Breast epithelium (tissue), 4 donors: ENCODE measurements at places on chromosomes 3 and 15. TPM values are rescaled to one million over a fixed set of nuclear protein-coding genes. Genes with fewer than 3 reads are reported as not detected.

CA12 gene
- 61.9 TPM for total RNA-seq

NPAP1 gene
- total RNA-seq = not detected

GRCh38 chr15:64275934-64276333 is 80.0 kb downstream of the CSNK1G1 start:
- DNase-seq = no peak

DNA sequence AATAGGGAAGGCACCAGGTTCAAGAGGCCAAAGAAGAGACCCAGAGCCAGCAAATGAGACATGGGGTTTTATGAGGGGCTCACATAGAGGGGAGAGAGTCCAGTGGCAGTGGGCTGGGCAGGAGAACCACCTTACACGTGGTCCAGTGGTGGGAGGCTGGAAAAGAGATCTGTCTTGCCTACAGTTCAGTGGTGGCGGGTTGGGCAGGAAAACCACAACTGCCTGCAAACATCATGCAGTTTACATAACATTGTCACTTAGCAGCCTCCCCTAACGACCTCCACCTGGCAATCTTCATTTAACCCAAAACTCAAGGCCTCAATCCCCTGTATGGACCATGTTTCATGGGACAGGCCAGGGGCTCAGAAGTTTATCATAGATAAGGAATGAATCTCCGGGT is 29.1 kb downstream of the CRYGS start:
- DNase-seq = no peak

TERC gene
- total RNA-seq = 179 TPM

- no peak for DNase-seq
These were observed 38.1 kb upstream of the SPPL2A start for GRCh38 chr15:50803479-50804180.

DNA sequence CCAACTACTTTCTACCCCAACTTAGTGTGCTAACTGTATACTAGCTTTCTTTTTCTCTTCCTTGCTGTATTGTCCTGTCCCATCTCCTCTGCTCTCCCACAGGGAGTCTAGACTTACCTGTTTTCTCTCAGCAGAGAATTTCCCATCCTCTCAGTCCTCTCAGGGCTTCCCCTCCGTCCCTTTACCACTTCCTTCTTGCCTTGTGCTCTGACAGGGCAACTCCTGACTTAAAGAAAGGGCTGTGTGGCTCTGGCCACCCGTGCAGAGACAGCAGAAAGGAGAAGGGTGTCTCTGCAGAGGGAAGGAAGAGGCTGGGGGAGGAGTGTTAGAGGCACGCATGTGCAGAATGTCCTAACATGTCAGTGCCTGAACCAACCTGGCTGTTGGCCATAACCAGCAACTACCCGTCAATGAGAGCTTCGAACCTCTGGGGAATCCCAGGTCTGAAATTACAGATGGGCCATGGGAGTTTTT is at the start of gene GCSAM:
Gene GCSAM, minus strand, starts transcription at position 274 of the 474 bp plus-strand sequence. Its CDS starts 128 bp downstream, at position 146.
- DNase-seq = no peak

DNA sequence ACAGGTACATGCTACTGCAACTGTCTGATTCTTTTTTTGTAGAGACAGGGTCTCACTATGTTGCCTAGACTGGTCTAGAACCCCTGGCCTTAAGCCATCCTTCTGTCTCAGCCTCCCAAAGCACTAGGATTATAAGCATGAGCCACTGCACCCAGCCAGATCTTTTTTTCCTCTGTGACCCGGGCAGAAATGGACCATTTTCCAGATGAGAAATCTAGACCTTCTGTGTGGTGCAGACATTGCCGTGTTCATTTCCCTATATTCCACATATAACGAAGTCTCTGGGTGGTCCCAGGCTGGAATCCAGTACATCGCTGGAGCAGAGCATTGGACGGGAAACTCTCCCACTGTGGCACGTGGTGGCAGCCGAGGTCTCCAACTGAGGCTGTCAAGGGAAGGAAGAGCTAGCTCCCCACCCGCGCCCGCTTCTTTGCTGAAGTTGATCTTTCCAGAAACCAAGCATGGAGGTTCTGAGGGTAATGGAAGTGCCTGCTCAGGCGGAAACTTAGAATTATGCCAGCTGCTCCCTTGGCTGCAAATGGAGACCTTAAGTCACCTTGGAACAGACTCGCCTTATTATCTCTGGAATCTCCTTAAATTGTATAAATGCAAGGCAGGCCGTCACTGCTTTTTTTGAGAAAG is 23.1 kb upstream of the TXNRD3 start:
- no peak for DNase-seq

DNA sequence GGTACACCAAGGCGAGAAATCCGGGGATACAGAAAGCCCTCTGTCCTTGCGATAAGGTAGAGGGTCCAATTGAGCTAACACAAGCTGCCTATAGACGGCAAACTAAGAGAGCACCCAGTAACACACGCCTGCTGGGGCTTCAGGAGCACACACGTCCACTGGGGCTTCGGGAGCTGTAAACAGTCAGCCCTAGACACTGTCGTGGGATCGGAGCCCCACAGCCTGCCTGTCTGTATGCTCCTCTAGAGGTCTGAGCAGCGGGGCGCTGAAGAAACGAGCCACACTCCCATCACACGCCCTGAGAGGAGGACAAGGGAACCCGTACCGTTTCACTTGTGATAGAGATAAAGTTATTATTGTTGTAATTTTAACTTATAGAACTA is 486 bp downstream of the SAMMSON start:
- no peak for DNase-seq

TGM4 gene
- 0.16 TPM for total RNA-seq

DNA sequence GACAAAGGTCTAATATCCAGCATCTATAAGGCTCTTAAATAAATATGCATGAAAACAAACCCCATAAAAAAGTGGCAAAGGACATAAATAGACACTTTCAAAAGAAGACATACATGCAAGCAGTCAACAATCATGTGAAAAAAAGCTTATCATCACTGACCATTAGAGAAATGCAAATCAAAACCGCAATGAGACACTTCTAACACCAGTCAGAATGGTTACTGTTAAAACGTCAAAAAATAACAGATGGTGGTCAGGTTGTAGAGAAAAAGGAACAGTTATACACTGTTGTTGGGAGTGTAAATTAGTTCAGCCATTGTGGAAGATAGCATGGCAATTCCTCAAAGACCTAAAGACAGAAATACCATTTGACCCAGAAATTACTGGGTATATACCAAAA is 440.7 kb upstream of the KCNMB2 start:
- no peak for DNase-seq

- DNase-seq = no peak
These were observed 520 bp downstream of the ZNF654 start for GRCh38 chr3:88059380-88060170.

DNA sequence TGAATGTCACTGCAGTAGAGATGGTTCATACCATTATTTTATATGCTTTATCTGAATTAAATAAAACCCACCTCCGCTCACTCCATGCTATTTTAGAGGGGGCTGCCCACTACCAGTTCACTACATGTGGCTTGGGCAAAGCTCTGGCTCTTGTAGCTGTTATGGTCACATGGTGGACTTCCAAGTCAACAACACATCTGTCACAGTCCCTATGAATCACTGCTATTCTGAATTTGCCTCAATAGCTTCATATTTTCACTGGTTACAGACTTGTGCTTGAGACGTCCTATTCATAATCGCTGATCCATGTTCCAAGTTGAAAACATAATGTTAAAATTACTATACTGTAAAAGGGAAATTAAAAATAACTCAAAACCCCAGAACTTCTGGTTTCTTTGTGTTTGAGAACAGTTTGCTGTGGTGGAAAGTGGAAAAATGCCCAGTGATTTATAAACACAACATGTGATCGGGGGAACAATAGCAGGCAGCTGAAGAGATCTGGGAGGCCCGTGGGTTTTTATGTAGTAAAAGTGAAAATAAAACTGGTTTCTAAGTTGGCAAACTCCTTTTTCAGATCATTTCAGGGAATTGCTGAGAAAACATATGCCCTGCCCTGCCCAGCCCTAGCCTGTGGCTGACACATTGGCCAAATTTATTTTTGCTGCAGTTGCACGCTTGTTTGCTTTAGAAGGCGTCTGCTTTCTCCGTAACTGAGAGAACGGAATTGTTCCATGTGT is 128.8 kb upstream of the PRR23C start:
- no peak for DNase-seq

DNA sequence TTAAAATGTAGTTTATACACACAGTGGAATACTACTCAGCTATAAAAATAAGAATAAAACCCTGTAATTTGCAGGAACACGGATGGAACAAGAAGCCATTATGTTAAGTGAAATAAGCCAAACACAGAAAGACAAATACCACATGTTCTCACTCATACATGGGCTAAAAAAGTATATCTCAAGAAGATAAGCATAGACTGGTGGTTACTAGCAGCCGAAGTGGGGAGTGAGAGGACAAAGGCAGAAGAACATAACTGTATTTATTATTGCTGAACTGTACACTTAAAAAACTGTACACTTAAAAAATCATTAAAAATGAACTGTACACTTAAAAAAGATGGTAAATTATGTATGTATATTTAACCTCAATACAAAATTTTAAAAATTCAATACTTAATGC is 11.0 kb downstream of the UBE3A start:
- DNase-seq = no peak

SH3GL3 gene
- total RNA-seq = not detected

DNA sequence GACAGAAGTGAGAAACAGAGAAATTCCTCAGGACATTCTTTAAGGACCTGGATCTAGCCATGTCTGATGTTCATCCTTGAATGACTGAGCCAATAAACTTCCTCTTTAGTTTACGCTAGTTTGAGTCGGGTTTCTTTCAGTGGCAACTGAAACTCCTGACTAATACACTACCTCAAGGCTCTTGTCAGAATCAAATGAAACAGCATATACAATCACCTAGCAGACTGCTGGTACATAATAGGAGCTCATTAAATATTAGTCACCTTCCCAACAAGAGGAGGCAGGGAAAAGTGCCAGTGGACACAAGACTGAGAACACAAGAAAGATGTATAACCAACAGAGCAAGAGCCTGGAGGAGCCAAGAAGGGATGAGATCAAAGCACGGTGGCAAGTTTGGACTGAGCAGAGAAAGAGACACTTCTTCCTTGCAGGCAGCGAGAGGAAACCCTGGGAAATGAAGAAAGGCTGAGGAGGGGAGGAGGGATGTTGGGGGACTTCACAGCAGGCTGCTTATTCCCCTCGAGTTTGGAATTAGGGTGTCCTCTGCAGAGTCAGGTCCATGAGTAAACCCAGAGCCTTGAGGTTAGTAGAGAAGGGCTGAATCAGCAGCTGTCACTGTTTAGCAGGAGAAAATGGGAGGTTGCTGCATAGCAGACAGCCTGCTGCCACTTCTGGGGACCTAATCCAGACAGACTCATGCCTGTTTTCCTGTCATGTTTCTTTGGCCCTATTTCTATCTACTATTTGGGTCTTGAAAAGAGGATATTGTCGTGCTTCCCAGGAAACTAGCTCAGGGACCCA is 73.3 kb downstream of the MRPL46 start:
- DNase-seq = no peak

MYEF2 gene
- total RNA-seq = 4.8 TPM

- no peak for DNase-seq
These were observed 447.5 kb downstream of the IGSF11 start for GRCh38 chr3:118587037-118587741.

STAB1 gene
- 55.4 TPM for total RNA-seq

SPESP1 gene
- 6.1 TPM for total RNA-seq

DNA sequence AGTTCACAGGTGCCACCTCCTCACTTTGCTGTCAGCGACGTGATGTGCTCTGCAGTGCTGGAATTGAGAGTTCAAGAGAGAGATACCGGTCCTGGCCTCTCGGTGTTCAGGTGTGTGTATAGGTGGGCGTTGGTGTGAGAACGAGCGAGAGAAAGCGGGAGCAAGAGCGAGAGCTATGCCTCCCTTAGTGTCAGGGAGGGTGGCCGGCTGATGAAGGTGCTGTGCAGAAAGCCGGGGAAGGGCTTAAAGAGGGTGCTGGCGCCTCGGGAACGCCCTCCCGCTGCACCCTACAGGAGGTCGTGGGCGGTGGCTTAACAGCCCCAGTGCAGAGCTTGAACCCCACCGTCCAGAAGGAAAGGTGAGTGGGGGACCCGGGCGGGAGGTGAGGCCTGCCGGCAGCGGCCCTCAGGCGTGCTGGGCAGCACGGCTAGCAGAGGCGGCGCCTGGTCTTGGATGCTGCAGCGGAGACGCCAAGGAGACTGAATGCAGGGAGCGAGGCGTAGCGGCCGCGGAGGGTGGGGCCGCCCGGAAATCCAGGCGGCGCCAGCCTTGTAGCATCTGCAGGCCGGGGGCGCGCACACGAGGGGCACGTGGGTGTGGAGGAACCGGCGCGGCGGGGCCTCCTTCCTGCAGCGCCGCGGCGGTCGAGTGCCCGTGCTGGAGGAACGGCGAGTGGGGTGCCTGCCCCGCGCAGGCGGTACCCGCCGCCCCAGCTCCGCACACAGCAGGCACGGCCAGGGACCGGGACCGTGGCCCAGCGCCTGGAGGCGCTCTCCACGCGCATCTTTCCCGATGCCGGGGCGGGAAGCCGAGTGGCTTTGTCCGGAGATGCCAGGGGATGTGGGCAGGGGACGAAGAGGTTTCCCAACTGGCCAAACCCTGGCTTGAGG is 246.8 kb upstream of the TOPAZ1 start:
- DNase-seq = no peak

GXYLT2 gene
- total RNA-seq = 15.4 TPM

GRCh38 chr3:4895838-4896237 is 83.4 kb upstream of the BHLHE40 start:
- peak; percentile 27 for DNase-seq

ZNF660 gene
- 4.0 TPM for total RNA-seq

RETNLB gene
- total RNA-seq = not detected

DNA sequence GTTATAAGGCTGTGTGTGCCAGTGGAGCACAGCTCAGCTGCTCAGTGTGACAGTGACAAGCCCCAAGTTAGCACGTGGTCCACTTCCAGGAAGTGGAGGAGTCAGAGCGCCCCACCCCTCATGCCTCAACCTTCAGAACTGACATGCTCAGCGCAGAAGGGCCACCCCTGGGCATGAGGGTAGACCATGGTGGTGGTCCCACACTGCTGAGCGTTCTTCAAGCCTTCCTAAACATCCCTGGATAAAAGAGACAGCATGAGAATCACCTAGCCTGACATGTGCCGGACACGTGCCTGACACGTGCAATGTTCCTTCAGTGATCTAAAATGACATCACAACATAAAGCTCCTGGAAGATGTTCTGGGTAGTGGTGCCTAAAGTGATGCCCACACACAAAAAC is 16.8 kb downstream of the ATP10A start:
- no peak for DNase-seq

EXD1 gene
- not detected for total RNA-seq

TMCO5A gene
- total RNA-seq = not detected

GRCh38 chr15:68286256-68286655 is 8.7 kb downstream of the FEM1B start:
- no peak for DNase-seq

SI gene
- not detected for total RNA-seq

- DNase-seq = no peak
These were observed 4.7 kb downstream of the ARL13B start for GRCh38 chr3:93984618-93985017.

IL20RB gene
- 2.2 TPM for total RNA-seq

- DNase-seq = no peak
These were observed 9.4 kb downstream of the ANO10 start for GRCh38 chr3:43612419-43612818.
